Stimulated activated CD4-positive, alpha-beta T cell treated with anti-CD3 and anti-CD28 coated beads, Interleukin-15, amount 100 ng/mL, for 1 hour (primary cell): ENCODE measurements at places on chromosomes 1 and 21.

DNA sequence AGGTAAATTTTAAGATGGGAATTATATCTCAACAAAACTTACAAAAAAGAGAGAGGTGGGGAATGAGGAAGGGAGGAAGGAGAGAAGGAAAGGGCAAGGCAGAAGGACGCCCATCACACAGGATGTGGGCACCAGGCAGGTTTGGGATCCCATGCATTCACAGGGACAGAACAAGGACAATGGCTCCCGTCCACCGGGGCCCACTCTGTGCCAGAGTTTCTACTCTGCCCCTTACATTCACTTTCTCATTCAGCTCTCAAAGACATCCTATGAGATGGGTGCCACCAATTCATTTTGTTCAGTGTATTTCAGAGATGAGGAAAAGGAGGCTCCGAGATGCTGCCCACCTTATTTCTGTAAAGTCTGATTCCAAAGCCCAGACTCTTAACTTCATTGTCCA, 7.4 kb downstream of the CLEC20A start:
- no peak for DNase-seq

GRCh38 chr1:26307363-26307781, 936 bp upstream of the UBXN11 start:
- DNase-seq = no peak

GRCh38 chr1:10962483-10962882, 50.0 kb upstream of the TARDBP start:
- DNase-seq = no peak

DNA sequence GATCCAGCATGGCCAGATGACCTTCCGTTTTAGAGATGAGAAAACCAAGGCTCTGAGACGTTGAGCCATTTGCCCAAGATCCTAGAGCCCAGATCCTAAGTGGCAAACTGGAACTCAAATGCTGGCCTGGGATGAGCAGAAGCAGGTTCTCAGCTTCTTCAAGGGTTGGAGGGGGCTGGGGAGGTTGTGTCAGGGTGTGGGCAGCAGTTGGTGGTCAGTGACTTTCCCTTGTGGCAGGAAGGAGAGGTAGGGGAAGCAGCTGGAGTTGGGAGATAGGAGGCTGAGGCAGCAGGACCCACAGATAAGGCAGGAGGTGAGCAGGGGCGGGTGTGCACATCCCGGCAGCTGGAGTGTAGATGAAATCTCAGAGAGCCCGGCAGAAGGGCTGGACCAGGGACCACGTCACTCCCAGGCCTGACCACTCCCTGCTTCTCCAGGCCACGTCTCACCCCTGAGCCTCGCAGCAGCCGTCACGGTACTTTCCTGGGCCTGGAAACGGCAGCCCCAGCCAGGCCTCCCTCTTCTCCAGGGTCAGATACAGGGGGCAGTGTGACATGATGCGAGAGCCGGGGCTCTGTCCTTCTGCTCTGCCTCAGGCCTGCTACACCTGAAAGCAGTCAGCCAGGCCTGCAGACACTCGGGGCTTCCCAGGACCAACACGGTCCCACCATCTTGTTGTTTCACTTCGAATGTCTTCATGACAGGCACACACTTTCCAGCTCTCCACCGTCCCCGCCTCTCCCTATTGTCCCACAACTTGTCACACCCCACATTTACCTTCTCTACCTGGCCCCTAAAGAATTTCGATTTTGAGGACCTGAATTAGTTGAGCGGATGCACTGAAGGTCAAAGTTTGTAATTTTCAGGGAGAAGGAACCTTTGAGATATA, 11.5 kb upstream of the LAPTM5 start:
- no peak for DNase-seq

GRCh38 chr1:230368363-230368762, 57.8 kb downstream of the PGBD5 start:
- DNase-seq = no peak

DNA sequence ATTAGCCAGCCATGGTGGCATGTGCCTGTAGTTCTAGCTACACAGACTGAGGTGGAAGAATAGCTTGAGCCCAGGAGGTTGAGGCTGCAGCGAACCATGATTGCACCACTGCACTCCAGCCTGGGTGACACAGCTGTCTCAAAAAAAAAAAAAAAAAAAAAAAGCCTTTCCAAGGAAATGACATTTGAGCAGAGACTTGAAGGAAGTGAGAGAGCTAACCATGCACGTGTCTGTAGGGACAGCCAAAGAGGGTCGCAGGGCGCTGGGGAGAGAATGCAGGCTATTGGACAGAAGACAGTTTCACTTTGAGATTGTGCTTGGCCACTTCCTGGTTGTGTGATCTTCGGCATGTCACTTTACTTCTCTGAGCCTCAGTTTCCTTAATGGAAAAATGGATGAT, 6.8 kb downstream of the HCRTR1 start:
- no peak for DNase-seq

- DNase-seq = no peak
Observed at GRCh38 chr1:166972826-166973225, 2.5 kb downstream of the ILDR2 start.

DNA sequence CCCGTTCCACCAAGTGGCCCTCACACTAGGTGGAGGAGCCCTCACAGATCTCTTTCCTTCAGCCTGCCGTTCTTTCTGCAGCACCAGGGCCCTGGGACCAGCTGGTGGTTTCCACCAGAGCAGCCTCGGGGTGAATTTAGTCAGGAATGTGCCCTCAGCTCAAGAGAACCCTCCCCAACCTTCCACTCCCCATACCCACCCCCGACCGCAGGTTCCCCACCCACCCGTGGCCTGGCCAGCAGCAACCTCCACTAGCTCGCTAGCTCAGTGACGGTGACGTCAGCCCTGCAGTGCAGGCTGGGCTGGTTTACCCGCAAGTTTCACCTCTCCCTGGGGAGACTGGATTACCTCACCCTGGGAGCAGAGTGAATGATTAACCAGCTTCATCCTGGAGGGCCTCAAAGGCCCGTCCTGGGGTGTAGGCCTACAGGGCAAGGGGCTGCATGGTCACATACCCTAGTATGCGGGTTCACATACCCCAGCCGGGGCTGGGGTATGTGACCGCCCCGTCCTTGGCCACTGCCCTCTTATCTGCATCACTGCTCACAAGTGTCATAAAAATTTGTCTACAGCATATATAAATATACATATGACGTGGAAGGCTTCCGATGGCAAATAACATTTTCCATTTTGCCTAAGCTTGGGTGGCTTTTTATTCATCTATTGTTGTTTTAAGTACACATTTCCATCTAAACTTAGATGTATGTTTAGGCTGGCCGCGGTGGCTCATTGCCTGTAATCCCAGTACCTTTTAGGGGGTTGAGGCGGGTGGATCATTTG, 24.5 kb downstream of the ELF3 start:
- no peak for DNase-seq

- no peak for DNase-seq
Observed at GRCh38 chr1:60615666-60616065, 466.7 kb upstream of the NFIA start.

GRCh38 chr21:29624776-29625175, 315.0 kb downstream of the GRIK1 start:
- DNase-seq = no peak

DNA sequence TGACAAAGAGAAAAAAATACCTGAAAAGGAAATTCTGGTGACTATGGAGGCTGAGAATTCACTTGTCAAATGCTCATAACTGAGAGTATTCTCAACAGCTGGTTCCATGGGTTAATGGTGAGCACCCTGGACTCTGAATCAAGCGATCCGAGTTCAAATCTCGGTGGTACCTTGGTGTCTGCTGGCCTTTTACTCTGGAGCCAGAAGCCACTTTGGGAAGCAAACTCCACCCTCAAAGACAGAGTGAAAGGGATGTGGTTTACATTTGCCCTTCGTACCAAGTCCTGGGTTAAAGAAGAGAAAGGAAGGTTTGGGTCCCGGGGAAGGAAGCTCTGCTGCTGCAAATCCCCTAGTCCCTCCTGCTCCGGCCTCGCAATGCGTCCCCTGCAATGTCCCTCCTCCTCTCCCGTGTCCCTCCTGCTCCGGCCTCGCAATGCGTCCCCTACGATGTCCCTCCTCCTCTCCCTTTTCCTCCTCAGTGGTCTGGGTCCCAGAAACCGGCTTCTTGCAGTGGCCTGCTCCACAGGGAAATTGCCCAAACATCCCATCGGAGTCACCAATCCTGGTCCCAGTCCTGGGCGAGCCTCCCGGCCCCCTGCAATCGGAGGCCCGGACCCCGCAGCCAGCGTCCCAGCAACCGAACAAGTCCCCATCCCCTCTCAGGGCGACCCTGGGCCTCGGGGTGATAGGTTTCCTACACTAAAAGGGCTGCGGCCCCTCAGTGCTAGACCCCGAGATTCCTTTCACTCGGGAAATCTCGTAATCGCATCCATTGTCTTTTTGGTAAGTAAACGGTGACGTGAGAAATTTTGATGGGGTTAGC, 129.4 kb downstream of the PPIAL4G start:
- no peak for DNase-seq

GRCh38 chr1:17700945-17701810, 54.0 kb upstream of the ACTL8 start:
- no peak for DNase-seq

- DNase-seq = no peak
Observed at GRCh38 chr1:63363014-63363413, 4.4 kb upstream of the ALG6 start.

- no peak for DNase-seq
Observed at GRCh38 chr1:200337831-200338230, 72.0 kb downstream of the ZNF281 start.

DNA sequence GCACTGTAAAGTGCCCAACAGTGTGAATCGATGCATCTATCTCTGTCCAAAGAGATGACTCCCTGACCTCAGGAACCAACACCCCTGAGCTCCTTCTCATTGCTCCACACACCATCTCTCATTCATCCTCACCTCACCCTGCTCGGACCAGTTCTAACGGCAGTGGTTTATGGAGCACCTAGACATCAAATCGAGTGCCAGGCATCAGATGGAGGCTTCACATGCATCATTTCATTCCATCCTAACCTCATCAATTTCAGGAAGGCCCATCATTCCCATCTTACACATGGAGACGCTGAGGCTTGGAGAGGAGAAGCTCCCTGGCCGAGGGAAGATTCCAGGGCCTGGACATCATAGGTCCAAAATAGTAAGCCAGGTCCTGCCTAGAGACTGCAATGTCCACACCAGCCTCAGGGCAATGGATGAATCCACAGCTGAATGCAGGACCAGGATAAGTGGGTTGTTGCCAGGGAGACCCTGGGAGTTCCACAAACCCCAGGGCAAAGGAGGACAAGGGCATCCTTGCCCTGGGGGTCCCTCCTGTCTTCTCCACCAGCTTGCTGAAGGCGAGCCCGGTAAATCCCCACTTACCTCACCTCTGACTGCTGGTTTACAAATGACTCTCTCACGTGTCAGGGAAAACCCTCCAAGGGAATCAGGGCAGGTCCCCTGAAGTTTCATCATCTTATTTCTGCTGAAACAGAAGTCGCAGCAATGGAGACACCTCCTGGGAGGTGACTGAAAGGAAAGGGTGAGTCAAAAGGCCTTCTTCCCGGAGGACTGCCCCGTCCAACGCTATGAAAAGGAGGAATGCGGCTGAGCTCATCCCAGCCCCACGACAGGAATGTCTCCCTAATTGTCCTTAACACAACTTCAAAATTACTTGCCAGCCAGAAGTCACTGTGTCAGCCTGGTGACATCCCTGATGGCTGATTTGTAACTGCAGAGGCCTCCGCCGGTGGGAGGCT, 9.0 kb upstream of the IFFO2 start:
- no peak for DNase-seq

DNA sequence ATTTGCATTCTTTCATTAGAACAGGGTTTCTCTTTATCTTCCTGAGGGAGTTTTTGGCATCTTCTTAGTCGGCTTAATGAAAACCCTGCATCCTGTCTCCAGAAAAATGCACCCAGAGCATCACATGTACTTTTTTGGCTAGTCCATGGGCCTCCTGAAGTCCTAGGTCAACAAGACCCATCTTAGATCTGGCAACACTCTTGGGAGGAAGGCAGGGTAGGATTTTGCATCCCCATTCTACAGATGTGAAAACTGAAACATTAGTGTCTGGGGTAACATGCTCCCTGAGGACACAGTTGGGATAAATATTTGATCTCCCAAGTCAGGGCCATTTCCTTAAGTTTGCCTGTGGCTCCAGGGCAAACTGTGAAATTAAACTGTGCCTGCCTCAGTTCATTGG, 40.0 kb upstream of the HMGB4 start:
- no peak for DNase-seq

- no peak for DNase-seq
Observed at GRCh38 chr1:19325368-19325957, 13.3 kb downstream of the SLC66A1 start.

DNA sequence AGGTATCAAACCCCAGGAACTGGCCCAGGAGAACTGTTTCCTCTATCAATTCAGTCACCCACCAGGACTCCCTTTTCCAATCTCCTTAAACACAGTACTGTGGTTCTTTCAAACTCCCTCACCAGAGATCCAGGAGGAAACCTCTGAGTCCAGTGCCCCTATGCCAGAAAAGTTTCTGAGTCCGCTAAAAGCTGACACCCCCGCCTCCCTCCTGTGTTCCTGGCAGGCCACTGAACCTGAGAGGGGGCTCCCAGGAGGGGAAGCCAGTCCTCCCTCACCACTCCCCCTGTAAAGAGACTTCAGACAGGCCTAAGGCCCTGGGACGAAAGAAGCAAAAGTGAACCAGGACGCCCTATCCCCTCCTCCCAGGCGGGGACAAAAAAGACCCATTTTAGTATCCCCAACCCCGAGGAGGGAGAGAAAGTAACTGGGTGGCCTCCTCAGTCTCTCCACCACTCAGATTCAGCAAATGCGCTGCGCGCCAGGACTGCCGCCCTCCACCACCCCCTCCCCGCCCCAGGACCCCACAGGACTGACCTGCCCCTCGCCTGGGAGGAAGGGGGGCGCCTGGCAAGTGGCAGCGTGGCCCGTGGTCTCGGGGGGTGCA, 624 bp downstream of the SLC41A1 start:
- DNase-seq = no peak
